ENCODE measurements at places on chromosomes 11 and 22.

DNA sequence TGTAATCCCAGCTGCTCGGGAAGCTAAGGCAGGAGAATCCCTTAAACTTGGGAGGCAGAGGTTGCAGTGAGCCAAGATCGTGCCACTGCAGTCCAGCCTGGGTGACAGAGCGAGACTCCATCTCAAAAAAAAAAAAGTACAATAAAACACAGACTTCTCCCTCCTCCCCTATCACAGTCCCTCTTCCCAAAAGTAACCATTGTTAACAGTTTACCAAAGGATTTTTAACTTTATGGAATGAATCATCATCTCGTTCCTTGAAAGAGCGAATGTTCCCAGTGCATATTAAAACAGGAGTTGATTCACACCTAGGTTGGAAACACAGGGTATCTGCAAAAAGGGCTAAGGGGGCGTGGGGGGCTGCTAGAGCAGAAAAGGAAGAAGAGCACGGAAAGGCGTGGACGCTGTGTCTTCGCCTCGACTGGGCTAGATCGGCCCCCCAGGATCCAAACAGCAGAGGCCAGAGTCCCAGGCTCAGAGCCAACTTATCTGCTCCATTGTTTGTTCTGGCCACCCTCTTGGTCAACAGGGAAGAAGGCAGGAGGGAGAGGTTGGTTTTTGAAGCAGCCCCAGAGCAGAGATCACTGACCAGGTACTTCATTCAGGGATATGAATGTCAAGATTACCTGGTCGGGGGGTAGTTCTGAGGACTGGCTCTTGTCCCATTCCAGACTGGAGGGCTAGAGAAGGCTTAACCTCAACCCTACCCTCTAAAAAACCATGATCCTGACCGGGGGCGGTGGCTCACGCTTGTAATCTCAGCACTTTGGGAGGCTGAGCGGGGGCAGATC lies 2.1 kb upstream of the AHNAK start:
- DNase-seq = no peak

DNA sequence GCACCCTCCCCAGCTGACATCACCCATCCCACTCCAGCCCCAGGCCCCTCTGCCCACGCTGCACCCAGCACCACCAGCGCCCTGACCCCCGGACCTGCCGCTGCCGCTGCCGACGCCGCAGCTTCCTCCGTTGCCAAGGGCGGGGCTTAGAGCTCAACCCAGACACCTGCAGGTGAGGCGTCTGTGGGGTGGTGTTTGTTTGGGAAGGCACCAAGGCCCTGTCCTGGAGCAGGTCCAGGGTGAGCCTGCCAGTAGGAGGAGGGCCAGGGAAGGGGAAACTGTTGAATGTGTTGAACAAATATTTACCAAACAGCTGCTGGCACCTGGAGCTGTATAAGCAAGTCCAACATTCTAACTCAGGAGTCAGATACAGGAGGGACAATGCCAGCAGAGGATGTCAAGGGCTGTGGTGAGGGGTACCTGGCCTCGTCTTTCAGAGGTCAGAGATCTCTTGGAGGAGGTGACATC lies 3.1 kb downstream of the VEGFB start:
- DNase-seq = no peak

DNA sequence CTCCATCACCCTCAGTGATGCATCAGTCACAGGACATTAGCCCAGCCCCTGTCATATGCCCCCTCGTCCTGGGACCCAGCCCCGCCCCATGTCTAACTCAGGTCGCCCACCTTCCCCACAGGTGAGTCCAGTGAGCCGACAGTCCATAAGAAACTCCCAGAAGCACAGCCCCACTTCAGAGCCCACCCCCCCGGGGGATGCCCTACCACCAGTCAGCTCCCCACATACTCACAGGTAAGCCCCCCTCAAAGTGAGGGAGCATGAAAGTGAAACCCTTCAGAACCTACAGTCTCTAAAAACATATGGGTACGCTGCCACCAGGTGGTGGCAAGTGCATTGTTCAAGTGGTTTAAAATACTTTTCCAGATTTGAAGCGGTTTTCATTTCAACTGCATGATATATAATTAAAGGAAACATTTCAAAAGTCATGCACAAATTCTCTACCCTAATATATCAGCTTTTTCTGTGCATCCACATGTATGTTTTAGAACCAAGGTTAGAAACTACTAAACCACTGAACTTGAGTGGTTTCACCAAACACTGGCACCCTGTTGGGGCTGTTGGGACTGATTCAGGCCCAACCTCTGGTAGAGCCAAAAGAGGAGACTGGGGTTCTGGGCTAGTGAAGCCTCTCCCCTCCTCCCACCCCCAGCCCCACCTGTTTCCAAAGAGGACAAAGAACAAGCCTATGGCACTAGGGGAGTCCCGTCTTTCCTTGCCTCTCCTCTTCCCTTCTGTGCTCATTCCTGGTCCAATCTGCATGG lies 17.3 kb downstream of the EPS8L2 start:
- peak; percentile 61 for DNase-seq

- DNase-seq = no peak
Observed at GRCh38 chr11:103714246-103714645, 322.2 kb upstream of the DDI1 start.

GRCh38 chr22:21094911-21095772 lies 49.4 kb downstream of the LRRC74B start:
- DNase-seq = no peak

Measured in A673 (cell line).